Mesangial cell (primary cell): ENCODE measurements at places on chromosomes 2 and 18. TPM values are rescaled to one million over a fixed set of nuclear protein-coding genes. Genes with fewer than 3 reads are reported as not detected.

The KCNIP3 gene
- total RNA-seq: 13.0 and 21.6 TPM in 2 replicates

The CABYR gene
- 4.6 and 13.4 TPM in 2 replicates for total RNA-seq

The RNU2-63P gene
- not detected in 2 replicates for total RNA-seq

The SP9 gene
- total RNA-seq: not detected in 2 replicates

The TBR1 gene
- not detected in 2 replicates for total RNA-seq

The RETREG2 gene
- 40.6 and 51.7 TPM in 2 replicates for total RNA-seq

The RAPH1 gene
- 6.7 and 8.8 TPM in 2 replicates for total RNA-seq

The STARD6 gene
- 0.38 TPM in 1 of 2 replicates, not detected in the other for total RNA-seq
